ENCODE measurements at places on chromosomes 5 and 9. TPM values are rescaled to one million over a fixed set of nuclear protein-coding genes. Genes with fewer than 3 reads are reported as not detected.

The PCDHGB4 gene
- total RNA-seq: 6.4 TPM

The FAT2 gene
- not detected for total RNA-seq

The OSMR gene
- 28.6 TPM for total RNA-seq

The CENPP gene
- 1.1 TPM for total RNA-seq

The MSX2 gene
- total RNA-seq: 2.6 TPM

The COL5A1 gene
- 10.9 TPM for total RNA-seq
